ENCODE measurements at places on chromosomes 6 and 20. TPM values are rescaled to one million over a fixed set of nuclear protein-coding genes. Genes with fewer than 3 reads are reported as not detected.

TCF15 gene
- total RNA-seq = not detected

RAB44 gene
- total RNA-seq = not detected

PRRT1 gene
- 0.61 TPM for total RNA-seq

GPSM3 gene
- total RNA-seq = 73.0 TPM

C6orf15 gene
- not detected for total RNA-seq

PSORS1C2 gene
- not detected for total RNA-seq

ISM1 gene
- total RNA-seq = 2.5 TPM
